Spleen (tissue), 13 donors: ENCODE measurements at places on chromosomes 1 and 21. TPM values are rescaled to one million over a fixed set of nuclear protein-coding genes. Genes with fewer than 3 reads are reported as not detected.
A peak's percentile ranks its signal among the peaks of the same experiment; 100 is the strongest.

CGN gene
- 0.26 TPM for polyA plus RNA-seq

ECM1 gene
- polyA plus RNA-seq, result 6.4 TPM

- DNase-seq, result no peak
- H3K4me1 ChIP-seq, result no peaks in the 10 kb centered on the region
- no peaks in the 10 kb centered on the region for H3K36me3 ChIP-seq
- no peak overlapping the region for H3K27ac ChIP-seq
Measured at GRCh38 chr1:56625819-56626440, 19.2 kb upstream of the PRKAA2 start.

- peaks cover 100% of the 10 kb centered on the region for H3K36me3 ChIP-seq
- DNase-seq, result no peak
- no peaks in the 10 kb centered on the region for H3K4me1 ChIP-seq
- no peak overlapping the region for H3K4me3 ChIP-seq
- H3K27me3 ChIP-seq, result no peaks in the 10 kb centered on the region
- H3K27ac ChIP-seq, result no peak overlapping the region
Measured at GRCh38 chr1:39331647-39332046, 127.2 kb downstream of the MACF1 start.

- H3K4me3 ChIP-seq, result no peak overlapping the region
- no peak for DNase-seq
- H3K27me3 ChIP-seq, result no peaks in the 10 kb centered on the region
Measured at GRCh38 chr1:44264451-44264771, 51.1 kb downstream of the DMAP1 start.

GRCh38 chr1:16294219-16295212 is 57.5 kb upstream of the CPLANE2 start:
- H3K36me3 ChIP-seq, result no peaks in the 10 kb centered on the region
- H3K27ac ChIP-seq, result peak overlapping the region; percentile 64
- H3K4me1 ChIP-seq, result no peaks in the 10 kb centered on the region
- H3K27me3 ChIP-seq, result no peaks in the 10 kb centered on the region

DNA sequence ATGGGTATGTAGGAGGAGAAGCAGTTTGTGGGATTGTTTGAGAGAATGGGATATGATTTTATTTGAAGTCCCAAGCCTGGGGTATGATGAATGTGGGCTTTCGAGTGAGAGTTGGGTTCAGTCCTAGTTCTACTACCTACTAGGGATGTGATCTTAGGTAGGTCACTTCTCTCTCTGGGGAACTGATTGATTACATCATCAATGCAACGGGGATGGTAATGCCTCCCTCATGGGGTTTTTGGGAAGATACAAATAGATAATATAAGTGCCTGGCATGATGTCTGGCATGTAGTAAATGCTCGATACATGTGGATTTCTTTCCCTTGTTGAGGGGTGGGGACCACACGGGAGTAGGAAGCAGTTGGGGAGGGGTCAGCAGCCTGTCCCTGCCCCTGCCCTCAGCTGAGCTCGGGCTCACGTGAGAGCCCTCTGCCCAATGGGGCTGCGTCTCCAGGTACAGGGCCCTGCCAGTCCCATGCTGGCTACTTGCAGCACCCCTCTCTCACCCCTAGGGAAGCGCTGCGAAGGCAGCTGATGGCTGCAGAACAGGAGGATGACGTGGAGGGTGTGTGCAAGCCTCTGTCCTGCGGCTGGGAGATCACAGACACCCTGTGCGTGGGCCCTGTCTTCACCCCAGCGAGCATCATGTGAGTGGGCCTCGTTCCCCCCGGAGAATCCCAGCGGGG is 38.7 kb downstream of the AZIN2 start:
- H3K27me3 ChIP-seq, result no peaks in the 10 kb centered on the region
- no peaks in the 10 kb centered on the region for H3K36me3 ChIP-seq
- H3K4me3 ChIP-seq, result no peak overlapping the region

MXRA8 gene
- polyA plus RNA-seq, result 37.9 TPM
